Stimulated activated CD4-positive, alpha-beta T cell treated with anti-CD3 and anti-CD28 coated beads, Interleukin-12 subunit alpha, Interleukin-12 subunit beta, amount 100 ng/mL, for 24 hours (primary cell): ENCODE measurements at places on chromosomes 5 and 9.

DNA sequence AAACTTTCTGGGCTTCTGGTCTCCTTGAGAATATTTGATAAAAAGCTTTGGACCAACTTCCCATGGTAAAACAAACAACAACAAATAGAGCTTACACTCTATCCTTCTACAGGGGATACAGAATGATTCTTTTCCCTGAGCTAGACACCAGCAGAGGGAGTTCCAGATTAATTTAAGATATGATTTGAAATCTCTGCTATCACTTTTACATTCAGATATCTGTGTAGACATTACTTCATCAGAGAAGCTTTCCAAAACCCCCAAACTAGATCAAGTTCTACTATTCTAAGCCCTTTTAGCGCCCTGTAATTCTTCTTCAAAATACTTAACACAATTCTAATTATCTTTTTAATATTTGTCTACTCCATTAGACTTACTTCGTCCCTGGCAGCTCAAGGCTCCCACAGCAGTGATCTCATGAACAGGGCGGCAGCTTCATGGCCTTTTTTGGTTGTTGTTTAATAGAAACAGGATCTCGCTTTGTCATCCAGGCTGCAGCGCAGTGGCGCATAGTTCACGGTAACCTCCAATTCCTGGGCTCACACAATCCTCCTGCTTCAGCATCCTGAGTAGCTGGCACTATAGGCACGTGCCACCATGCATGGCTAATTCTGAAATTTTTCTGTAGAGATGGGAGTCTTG, 955 bp upstream of the GALNT12 start:
- no peak for DNase-seq

GRCh38 chr9:123537809-123538208, 181.8 kb downstream of the CRB2 start:
- no peak for DNase-seq

DNA sequence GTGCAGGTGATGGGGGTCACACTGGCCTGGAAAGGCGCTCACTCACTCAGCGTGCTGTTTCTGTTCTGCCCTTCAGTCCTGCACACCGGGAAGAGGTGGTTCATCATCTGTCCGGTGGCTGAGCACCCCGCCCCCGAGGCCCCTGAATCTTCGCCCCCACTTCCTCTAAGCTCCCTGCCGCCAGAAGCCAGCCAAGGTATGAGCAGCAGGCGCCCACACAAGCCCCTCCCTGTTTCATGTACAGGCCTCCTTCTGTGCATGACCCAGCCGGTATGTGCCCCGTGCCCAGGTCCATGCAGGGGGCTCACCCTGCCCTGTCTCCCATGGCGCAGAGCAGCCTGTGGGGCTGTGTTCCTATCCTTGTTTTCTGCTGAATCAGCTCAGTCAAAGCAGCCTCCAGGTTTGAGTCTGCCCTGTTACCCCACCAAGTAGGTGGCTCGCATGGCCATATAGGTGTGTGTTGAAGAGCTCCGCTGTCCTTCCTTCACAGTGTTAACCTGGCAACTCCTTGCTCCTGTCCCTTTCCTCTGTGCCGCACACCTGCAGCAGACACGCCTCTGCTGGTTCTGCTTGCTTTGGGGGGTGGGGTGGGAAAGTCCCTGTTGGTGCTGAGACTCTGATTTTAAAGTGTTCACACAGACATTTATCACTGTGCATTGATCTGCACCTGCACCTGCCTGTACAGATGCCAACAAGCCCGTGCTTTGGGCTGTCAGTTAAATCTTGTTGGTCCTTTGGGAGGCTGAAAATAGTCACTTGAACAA, 84.8 kb downstream of the WNK2 start:
- DNase-seq = no peak

- DNase-seq = no peak
Measured at GRCh38 chr5:87300176-87300575, 32.5 kb downstream of the RASA1 start.

GRCh38 chr9:2241461-2241835, 226.3 kb downstream of the SMARCA2 start:
- DNase-seq = no peak

GRCh38 chr9:105836936-105837660, 142.8 kb downstream of the TMEM38B start:
- no peak for DNase-seq

DNA sequence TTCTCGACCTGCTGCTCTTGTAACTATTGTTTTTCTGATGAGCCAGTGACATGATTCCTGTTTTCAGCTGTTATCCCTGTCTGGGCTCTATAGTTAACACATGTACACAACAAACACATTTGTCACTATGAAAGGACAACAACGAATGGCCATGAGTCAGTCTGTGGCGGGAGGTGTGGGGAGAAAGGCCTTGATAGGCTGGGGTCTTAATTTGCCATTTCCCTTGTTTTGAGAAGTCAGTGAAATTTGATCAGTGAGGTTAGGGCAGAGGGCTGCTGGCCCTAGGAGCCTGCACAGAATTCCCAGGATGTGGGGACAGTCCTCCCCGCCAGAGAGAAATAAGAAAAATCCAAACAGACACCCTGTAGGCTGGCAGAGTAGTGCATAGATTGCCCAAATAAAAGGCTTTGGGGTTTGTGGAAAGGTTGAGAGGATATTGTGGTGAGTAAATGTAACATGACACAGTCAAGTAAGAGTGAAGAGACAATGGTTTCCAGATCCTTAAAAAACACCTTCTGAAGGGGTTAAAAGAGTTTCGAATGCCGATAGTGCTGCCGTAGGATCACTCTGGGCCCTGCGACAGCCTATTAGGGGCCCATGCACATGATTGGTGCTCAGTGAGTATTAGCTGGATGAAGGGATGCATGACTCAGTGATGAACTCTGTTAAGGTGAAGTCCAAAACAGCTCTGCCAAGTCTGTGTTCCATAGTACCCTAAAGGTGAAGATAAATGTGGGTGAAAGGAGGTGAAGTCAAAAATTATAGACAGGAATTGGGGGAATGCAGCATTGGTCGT, 110.9 kb upstream of the PRRC1 start:
- DNase-seq = no peak

- no peak for DNase-seq
Measured at GRCh38 chr5:60535198-60535597, 164.8 kb downstream of the DEPDC1B start.

DNA sequence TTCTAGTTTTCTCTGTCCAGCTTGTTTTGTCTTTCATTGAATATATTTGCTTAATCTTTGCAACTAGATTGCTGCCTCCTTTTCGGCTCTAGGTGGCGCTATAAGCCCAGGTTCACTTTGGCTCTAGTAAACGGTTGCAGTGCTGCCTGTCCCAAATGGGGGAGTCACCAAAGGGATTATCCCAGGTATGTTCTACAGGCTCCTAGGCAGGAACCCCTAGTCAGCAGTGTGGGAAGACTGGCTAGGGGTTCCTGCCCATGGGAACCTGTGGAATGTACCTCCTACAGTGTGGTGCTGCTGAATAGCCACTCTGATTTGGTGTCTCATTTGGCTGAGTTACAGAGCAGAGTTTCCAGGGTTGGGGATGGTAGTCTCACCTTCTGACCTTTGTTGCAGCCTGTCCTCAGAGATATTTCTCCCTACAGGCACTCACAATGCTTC, 85.2 kb downstream of the ARSB start:
- DNase-seq = no peak

DNA sequence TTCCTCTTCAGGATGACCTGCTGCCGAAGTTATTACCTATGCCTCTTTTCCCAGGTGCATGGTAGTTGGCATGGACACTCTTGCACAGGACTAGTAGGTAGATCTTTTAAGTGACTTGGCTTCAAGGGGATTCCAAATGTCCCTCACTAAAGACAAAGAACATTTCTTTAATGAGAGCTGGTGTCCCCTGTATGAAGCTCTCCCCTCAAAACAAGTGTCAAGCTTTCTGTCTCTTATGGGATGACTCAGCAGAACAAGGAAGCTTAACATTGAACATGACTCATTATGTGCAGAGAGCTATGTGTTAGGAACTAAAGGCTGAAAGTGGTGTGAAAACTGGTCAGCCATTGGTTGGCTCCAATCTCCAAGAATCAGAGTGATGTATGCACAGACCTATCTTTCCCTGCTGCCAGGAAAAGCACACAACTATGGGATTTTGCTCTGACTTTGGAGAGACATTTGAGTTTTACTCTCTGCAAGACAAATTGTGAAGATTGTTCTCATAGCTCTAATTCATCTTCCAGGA, 120.5 kb downstream of the PRDM6 start:
- no peak for DNase-seq

DNA sequence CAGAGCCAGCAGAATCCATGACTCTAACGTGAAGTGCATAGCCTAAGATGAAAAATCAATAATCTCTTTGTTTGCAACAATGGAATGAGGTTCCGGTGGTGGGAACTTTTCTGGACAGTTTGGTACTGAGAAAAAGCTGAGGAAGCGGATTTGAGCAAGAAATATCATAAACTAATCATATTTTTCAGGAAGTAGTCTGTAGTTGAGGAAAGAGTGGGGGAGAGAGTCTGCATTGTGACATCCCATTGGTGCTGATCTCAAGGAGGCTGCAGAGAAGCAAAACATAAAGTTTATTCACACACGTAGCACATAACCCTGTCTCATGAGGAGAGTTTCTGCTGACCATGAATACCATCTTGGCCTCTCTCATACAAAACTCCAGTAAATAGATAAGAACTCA, 15.8 kb upstream of the FCHO2 start:
- DNase-seq = no peak

DNA sequence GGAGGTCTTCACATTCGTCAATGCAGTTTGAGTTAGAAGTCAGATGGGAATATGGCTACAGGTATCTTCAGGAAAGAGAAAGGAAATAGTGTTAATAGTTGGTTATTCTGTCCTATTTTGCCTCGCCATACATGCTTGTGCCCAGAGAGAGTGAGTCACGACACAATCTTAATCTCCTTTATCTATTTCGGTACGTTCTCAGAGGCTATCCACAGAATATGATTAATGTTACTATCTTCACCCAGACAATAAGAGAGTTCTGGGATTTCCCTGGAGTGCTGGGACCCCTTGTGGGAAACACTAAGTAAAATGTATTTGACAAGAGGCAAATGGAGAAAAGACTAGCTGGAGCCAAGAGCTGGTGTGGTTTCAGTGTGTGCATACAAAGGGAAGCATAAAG, 25.5 kb downstream of the MINAR2 start:
- no peak for DNase-seq

GRCh38 chr9:32350682-32351081, 33.8 kb upstream of the ACO1 start:
- DNase-seq = no peak

- DNase-seq = no peak
Measured at GRCh38 chr5:179382486-179382885, 37.2 kb upstream of the ADAMTS2 start.

DNA sequence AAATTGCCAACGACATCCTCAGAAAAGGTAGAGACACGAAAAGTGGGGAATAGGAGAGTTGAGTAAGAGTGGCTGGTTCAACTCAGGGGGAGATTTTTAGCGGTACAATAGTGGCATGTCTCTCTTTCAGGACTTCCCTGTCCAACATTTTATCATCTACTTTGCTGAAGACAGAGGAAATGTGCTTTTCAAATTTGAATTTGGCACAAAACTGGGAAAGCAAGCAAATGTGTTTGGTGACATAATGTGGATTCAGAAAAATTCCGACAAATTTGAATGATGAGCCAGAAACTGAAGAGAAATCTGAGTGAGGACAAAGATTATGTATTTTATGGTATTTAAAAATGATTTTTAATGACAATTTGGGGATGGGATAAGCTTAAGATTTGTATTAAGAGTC, 33.6 kb upstream of the ZNF608 start:
- no peak for DNase-seq

DNA sequence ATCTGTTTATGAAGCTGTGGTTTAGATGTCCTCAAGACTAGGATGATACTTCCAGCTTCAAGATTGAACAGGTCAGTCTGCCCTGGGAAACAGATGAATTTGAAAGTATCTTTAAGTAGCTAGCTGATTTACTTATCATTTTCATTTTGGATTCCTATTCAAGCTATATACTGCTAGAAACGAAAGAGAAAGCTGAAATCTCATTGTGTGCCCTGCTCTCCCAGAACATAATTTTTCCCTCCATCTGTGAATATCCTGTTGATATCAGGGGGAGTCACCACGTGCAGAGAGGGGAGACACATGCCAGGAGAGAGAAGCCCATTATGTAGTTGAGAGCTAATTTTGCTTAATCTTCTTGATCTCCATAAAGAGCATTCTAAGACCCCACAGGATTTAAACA, 439.1 kb downstream of the NR2F1-AS1 start:
- no peak for DNase-seq

DNA sequence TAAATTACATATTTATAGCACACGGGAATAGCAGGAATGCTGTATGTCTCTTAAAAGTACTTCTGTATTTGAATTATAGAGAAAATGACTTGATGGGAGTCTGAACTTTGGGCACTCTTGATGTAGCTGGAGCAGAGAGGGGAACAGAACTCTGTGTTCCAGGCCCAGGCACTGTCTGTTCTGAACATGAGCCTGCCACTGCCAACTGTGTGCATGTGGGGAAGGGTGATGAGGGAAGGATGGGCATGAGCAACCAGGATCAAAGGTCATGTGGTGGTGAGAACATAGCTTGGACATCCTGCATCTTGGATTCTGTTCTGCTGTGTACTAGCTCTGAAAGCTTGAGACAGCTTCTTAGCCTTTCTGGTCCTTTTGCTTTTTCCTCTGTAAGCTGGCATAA, 16.4 kb upstream of the ZBED3 start:
- no peak for DNase-seq

DNA sequence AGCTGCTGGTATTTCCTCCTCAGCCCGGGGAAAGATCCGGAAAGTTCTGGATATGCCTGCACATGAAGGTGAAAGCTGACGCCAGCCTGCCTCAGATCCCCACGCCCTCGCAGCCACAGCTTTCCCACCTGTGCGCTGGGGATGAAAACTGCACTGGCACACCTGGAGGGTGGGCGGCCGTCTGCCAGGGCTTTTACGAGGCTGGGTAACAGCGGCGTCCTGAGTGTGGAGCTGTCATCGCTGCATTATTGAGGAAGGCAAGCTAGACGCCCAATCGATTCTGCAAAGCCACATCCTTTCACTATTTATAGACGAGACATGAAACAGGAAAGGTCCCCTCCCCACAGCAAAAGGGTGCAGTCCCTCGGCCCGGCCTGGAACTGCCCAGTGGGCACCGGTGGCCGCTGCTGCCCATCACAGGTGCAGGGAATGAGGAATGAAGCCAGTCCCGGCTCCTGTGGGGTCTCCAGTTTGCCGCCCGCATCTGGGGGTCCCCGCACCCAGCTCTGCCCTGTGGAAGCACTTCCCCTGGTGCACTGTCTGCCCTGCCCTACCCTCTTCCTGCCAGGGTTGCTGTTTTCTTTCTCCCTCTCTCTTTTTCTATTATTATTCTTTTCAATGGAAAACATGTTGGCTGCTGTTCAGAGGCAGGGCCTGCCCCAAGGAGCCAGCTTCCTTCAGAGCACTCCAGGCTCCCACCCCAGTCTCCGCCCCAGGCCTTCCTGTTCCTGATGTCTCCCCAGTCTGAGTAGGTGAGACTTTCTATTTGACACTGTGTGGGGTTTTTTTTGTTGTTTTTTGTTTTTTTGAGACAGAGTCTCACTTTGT, 7.0 kb downstream of the NOTCH1 start:
- DNase-seq = no peak

GRCh38 chr5:5622806-5623205, 200.3 kb downstream of the ICE1 start:
- no peak for DNase-seq
